ENCODE measurements at places on chromosomes 12 and 14.

- DNase-seq: no peak
Measured at GRCh38 chr12:71011261-71011660, 90.7 kb upstream of the PTPRR start.

GRCh38 chr12:24152270-24152669, 202.8 kb upstream of the SOX5 start:
- no peak for DNase-seq

DNA sequence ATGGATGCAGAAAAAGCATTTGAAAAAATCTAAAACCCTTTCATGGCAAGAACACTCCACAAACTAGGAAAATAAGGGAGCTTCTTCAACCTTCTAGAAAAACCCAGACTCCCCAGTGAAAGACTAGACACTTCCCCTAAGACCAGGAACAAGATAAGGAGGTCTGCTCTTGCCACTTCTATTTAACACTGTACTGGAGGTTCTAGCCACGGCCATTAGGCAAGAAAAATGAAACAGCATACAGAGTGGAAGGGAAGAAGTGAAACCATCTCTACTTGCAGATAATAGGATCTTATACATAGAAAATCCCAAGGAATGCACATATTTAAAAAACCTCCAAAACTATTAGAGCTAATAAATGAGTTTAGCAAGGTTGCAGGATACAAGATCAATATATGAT, 42.3 kb downstream of the CHGA start:
- DNase-seq: no peak

DNA sequence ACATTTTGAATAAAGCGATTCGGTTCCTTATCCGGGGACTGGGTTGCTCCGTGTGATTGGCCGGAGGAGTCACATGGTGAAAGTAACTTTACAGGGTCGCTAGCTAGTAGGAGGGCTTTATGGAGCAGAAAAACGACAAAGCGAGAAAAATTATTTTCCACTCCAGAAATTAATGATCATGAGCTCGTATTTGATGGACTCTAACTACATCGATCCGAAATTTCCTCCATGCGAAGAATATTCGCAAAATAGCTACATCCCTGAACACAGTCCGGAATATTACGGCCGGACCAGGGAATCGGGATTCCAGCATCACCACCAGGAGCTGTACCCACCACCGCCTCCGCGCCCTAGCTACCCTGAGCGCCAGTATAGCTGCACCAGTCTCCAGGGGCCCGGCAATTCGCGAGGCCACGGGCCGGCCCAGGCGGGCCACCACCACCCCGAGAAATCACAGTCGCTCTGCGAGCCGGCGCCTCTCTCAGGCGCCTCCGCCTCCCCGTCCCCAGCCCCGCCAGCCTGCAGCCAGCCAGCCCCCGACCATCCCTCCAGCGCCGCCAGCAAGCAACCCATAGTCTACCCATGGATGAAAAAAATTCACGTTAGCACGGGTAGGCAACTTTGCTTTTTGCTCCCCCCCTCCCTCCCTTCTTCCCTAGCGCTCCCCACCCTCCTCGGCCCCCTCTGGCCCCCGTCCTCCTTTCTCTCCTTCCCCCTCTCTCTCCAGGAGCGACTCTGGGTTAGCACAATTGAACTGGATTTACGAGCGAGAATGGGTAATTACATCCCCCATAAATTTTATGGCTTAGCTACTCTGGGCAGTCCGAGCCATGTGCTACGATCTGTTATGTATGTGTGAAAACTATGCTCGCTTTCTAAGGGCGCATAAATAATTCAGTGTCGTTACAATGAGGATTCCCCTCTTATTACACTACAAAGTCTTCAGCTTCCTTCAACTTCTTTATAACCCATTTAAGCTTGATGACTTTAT, at the start of gene HOXC4:
Gene HOXC4 (plus strand): TSS at position 85 of the 991 bp plus-strand sequence. CDS start 88 bp downstream, at position 173.
- DNase-seq: no peak

DNA sequence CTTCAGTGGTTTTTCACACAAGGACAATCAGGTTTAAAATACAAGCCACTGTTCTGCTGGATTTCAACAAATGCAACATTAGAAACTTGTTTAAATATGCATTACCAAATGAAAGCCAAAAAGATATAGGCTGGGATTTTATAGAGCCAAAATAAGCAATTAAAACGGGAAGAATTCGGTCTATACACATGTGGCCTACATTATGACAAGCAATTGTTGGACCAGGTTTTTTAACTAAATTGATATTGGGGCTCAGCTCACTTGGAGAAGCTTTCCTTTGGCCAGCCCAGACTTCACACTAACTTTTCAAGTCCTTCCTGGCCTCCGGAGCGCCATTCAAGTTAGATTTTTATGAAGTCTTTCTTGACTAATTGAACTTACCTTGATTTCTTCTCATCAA, 16.9 kb upstream of the PDE3A start:
- DNase-seq: no peak

DNA sequence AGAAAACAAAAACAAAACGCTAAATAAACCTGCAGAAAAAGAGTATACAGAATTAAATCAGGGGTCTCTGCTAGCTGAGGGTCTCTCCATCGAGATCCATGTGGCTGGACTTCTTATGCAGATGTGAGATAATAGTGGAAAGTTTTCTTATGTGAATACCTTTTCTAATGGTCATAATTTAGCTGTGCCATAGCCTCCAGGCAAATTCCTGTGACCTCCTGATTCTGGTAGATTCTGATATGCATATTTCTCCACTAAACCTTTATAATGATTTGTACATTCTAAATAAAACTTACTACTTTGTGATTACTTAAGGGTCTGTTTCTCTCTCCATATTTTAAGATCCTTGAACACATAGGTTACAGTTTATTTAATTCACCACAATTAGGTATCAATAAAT, 1002.6 kb downstream of the GALC start:
- DNase-seq: no peak

DNA sequence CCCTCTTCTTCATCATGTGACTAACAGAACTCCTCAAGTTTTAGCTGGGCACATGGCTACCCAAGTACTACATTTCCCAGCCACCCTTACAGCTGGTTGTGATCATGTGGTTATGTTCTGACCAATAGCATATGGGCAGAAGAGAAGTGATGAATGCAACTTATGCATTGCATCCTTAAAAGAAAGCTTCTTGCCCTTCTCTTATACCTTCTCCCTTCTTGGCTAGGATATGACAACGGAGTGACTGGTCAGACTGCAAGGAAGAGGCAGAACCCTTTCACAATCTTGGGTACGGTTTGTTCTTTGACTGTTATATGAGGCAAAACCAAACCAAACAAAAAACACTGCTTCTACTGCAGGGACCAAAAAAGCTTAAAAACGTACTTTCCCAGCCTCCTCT, 66.5 kb upstream of the MAX start:
- no peak for DNase-seq

DNA sequence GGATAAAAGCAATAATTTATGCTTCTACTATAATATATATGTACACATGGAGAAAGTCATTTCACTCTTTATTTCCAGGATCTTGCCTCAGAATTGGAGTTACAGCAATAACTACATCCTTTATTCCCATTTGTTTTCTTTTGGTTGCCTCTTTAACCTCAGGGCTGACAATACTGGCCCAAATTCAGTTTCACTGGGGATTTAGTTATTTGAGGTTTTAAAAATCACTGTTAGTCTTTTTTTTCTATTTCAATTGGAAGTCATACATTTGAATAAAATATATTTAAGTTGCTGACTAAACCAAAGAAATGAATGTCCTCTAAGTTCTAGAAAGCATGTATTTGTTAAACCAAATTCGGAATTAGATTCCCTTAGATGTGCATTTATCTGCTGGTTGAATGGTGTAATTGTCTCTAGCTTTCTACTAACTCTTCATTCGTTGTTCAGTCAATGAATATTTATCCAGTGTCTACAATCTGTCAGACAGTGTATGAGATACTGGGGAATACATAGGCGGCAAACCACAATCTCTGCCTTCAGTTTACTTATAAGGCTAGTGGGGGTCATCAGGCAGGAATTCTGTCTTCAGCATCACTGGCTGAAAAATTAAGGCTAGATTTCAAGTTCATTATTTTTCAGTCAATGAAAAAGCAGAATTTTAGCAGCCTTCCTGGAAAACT, 190.8 kb upstream of the ARHGAP5 start:
- DNase-seq: no peak

DNA sequence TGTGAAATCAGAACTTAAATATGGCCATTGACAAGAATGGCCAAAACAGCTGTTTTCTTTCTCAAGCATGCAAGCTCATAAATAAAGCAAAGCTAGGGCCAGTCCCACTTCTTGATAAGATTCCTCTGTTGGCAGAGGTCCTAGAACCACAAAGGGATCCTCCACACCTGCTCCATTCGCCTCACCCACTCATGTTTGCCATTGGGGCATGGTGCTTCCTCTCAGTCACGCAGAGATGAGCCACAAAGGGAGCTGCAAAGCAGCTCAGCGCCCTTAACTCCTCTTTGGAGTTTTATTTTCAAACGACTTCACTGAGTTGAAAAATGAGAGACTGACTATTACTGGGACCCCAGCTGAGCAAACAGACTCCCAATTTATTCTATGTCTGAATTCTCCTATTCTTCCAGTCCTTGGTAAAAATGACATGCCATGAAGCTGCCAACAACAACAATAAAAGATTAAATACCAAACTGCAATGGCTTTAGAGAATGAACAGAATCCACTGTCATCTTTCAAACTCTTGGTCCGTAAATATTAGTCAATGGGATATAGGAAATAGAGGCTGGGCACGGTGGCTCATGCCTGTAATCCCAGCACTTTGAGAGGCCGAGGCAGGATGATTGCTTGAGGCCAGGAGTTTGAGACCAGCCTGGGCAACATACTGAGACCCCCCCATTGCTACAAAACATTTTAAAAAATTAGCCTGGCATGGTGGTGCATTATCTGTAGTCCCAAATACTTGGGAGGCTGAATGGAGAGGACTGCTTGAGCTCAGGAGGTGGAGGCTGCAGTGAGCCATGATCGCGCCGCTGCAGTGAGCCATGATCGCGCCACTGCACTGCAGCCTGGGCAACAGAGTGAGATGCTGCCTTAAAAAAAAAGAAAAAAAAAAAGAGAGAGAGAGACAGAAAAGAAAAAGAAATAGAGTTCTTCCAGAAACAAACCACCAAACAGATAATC, 16.4 kb downstream of the MANSC1 start:
- DNase-seq: no peak

DNA sequence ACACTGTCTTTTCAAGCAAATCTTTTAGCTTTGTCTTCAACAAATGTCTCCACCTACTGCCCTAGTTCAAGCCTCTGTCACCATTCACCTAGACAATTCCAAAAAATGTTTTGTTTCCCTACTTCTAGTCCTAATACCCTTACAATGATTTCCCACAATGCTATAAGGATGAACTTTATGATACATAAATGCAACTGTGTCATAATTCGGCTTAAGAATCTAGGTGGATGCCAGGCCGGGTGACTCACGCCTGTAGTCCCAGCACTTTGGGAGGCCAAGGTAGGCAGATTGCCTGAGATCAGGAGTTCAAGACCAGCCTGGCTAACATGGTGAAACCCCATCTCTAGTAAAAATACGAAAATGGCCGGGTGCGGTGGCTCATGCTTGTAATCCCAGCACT, 20.7 kb upstream of the CREBL2 start:
- DNase-seq: no peak

DNA sequence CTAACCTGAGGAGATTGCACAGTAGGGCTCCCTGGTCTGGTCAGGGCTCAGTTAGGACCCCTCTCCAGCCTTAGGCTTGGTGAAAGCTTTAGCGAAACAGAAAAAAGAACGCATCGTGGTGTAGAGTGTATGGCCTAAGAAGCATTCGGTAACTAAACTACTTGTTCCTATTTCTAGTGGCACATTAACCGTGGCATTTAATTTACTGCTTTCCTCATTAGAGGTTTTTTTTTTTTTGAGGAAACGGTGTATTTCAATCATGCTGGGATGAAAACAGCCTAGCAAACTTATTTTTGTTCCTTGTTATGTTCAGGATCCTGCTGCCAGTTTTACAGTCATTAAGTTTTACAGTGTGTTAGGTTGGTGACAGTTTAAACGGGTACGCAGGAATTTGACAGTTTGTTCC, 518 bp upstream of the OSBPL8 start:
- no peak for DNase-seq

DNA sequence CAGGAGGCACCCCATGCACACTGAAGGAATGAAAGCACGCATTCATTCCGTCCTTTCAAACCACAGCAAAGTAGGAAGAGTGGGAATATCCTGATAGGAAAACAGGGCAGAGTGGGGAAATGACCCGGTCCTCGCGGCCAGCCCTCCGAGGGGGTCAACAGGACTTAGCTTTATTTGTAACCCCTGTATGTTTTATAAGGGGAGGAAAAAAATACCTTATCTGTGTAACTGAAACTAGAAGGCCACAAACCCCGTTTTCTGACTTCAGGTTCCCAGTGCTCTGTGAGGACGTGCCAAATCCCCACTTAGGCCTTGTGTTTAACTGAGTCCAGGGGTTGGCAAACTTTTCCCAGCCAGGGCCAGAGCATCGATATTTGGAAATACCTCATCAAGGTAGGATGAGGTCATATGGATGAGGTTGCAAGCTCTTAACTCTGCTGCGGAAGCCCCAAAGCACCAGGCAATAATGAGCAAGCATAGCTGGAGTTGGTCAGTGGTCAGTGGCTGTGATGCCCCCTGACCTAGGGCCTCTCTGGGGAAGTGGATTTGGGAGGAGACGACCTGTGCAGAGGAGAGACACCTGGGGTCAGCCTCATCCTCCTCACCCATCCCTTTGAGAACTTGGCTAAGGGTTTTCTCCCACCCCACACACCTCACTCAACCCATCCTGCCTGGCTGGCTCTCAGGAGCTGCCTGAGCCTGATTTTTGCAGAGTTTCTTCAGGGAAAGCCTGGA, 58.5 kb downstream of the RBM19 start:
- DNase-seq: no peak

- DNase-seq: no peak
Measured at GRCh38 chr14:35044939-35045797, 904 bp upstream of the FAM177A1 start.

DNA sequence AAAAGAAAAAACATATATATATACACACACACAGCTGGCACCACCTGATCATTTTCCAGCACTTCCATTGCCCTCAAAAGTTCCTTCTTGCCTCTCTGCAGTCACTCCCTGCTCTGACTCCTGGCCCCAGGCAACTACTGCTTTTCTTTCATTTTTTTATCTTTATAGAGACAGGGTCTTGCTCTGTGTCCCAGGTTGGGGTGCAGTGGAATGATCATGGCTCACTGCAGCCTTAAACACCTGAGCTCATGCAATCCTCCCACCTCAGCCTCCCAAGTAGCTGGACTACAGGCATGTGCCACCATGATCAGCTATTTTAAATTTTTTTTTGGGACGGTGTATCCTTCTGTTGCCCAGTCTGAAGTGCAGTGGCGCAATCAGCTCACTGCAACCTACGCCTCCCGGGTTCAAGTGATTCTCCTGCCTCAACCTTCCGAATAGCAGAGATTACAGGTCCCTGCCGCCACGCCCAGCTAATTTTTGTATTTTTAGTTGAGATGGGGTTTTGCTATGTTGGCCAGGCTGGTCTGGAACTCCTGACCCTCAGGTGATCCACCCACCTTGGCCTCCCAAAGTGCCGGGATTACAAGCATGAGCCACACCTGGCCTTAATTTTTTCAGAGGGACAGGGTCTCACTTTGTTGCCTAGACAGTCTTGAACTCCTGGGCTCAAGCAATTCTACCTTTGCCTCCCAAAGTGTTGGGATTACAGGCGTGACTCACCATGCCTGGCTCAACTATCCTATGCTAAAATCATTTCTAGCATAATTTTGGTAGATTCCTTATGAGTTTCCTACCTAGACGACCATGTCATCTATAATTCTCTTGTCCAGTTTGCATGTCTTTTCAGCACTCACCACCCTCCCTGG, 7.8 kb downstream of the HSP90AA1 start:
- DNase-seq: no peak

Data from hematopoietic multipotent progenitor cell (in vitro differentiated cells).